Activated naive CD4-positive, alpha-beta T cell treated with anti-CD3 and anti-CD28 coated beads for 36 hours (primary cell): ENCODE measurements at places on chromosomes 5 and 9.

DNA sequence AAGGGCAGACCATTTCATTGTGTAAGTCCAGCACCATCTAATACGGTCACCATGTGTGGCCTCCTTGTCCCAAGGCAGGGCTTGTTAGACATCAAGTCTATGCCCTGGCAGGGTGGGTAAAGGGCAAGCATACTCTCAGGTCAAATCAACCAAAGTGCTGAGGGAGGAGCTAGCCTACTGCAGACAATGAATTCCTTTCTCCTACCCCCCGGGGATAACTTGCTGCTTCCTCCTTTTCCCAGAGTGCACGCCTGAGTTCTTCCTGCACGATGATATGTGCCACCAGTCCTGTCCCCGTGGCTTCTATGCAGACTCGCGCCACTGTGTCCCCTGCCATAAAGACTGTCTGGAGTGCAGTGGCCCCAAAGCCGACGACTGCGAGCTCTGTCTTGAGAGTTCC lies 71.4 kb downstream of the RFK start:
- no peak for DNase-seq

DNA sequence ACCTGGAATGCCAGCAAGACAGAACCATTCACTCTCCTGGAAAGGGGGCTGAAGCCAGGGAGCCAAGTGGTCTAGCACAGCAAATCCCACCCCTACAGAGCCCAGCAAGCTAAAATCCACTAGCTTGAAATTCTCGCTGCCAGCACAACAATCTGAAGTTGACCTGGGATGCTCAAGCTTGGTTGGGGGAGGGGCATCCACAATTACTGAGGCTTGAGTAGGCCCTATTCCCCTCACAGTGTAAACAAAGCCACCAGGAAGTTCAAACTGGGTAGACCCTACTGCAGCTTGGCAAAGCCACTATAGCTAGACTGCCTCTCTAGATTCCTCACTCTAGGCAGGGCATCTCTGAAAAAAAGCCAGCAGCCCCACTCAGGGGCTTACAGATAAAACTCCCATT lies 17.3 kb downstream of the RIGI start:
- no peak for DNase-seq

GRCh38 chr5:118921866-118922265 lies 66.5 kb downstream of the DTWD2 start:
- DNase-seq: no peak

DNA sequence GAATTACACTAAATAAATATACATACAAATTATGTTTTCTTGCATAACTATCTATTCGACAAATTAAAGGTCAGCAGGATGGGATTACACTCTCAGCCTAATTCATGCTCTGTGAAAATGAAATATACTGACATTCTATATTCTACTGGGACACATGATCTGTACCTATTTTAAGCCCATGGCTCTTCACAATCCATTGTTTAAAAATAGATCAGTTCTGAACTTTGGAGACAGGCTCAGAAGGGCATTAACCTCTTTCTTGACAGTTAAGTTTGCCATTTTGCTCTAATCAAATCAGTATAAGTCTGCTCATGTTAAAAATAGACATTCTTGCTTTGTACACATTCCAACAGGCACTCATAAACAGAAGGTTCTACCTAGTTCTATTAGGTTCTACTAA lies 361.2 kb downstream of the HCN1 start:
- DNase-seq: no peak

DNA sequence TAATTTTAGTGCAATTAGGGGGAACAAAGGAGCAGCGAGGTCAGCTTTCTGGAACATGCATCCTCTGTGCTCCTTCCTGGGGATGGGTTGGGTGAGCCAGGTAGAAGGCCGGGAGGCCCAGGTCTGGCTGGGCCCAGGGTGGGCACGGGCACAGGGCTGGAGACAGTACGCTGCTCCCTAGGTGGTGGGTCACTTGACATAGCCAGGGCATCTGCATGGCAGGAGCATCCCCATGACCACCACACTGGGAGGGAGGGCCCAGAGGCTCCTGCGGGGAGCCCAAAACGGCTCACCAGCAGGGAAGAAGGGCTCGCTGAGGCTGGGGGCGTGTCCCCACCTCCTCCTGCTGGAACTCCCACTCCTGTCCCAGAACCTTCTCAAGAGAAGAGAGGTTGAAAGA lies 216.8 kb downstream of the NXNL2 start:
- DNase-seq: no peak

- DNase-seq: no peak
These were observed 118.3 kb downstream of the DRD1 start for GRCh38 chr5:175325681-175326080.
